GM23338 (cell line): ENCODE measurements at places on chromosomes 12 and 14.

DNA sequence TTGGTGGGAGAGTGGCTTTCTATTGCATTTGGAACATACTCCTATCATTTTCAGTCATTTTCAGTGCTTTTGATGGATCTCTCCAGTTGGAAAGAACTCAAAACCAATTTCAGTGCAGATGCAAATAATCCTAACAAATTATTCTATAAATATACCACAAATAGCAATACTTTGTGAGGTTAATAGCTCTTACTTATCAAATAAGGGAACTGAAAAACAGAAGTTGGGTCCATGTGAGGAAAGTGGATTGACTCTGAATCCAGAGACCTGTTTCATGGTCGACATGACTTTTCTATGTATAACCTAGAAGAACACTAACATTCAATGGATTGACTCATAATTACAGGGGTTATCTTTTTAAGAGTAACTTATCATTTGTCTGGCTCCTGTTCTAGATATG lies 248.6 kb downstream of the EGLN3 start:
- peaks cover 12% of the 10 kb centered on the region for H3K4me1 ChIP-seq
- DNase-seq, result no peak
- no peaks in the 10 kb centered on the region for H3K27me3 ChIP-seq
- H3K27ac ChIP-seq, result no peak overlapping the region
- H3K4me3 ChIP-seq, result no peak overlapping the region

DNA sequence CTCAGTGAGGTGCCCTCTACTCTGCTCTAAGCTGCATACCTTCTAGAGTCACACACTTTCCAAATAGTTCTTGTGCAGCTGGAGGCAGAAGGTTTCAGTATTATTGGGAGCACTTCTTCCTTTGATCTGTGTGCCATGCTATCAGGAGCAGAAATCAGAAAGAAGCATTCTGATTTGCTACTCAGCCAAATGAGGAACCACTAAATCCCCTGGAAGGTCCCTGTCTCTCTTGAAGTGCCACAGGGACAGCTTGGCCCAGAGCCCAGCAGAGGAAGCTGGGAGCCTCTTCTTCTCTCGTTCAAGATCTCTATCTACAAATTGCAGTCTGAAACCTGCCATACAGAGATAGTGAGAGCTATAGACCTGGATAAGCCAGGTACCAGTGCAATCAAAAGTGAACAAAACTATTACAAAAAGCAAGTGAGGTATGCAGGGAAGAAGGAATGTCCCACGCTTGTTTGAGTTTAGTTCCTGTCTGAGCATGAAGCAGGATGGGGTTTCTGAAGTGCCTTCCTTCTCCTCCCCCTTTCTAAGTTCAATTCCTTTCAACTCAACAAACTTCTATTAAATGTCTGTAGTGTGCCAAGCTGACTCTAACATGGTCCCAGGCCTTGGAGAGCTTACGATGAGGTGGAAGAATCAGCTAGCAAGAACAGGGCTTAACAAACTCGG lies 100.9 kb upstream of the PARP11 start:
- H3K27me3 ChIP-seq, result no peaks in the 10 kb centered on the region
- no peak for DNase-seq
- H3K36me3 ChIP-seq, result no peaks in the 10 kb centered on the region
- no peaks in the 10 kb centered on the region for H3K4me1 ChIP-seq

DNA sequence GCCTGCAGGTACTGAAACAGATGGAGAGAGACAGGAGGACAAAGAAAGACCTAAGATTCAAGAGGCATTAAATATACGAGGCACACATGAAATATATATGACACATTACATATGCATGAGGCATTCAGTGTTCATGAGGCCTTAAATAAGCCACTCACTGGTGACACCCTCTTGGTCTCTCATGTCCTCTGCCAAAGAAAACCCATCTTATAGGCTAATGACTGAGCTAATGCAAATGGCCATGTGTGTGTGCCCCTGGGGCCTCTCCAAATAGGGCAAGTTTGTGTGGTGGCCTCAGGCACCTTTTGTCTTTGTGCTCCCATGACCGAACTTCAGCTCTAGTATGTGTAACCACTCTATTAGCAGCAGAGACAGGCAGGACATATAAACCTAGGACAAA lies 18.8 kb downstream of the COQ6 start:
- no peaks in the 10 kb centered on the region for H3K36me3 ChIP-seq
- DNase-seq, result no peak
- H3K27me3 ChIP-seq, result no peaks in the 10 kb centered on the region
- no peak overlapping the region for H3K4me3 ChIP-seq
- no peaks in the 10 kb centered on the region for H3K4me1 ChIP-seq

DNA sequence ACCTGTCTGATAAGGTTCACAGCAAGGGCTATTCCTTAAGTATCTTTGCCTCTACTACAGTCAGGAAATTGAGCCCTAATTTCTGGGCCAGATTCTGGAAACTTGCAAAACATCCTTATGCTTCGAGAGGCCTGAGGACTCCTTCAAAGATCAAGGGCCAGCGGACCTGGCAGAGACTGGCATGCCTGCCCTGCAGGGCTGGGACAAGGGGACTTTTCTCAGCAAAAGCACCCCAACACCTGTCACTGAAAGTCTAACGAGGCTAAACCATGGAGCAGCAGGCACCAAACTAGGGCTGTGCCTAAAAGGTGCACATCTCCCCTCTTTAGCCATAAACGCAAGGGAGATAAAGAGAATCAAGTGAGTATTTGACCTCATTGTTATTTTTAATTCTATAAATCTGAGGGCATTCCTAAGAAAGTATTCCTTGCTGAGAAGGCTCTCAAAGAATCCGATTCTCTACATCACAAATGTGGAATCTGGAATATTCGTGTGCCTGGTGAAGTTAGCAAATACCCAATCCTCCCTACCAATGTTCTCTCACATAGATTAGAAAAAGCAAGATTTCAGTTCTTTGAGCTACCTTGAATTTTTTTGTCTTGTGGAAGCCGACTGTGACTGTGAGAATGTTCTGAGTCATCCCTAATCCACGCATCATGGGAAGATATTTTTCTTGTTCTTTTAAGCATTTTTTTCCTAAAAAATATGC lies 328.2 kb upstream of the NOVA1 start:
- DNase-seq, result peak; percentile 54
- no peaks in the 10 kb centered on the region for H3K27me3 ChIP-seq
- H3K4me3 ChIP-seq, result no peak overlapping the region
- H3K4me1 ChIP-seq, result peaks cover 30% of the 10 kb centered on the region

GRCh38 chr12:79547735-79548609 lies 142.8 kb downstream of the PAWR start:
- H3K36me3 ChIP-seq, result no peaks in the 10 kb centered on the region
- no peaks in the 10 kb centered on the region for H3K27me3 ChIP-seq
- peak overlapping the region; percentile 98 for H3K27ac ChIP-seq
- 0 out of 2 replicates have a peak overlapping the region, but pooled peaks have one; percentile 6 for H3K4me3 ChIP-seq

- H3K4me3 ChIP-seq, result no peak overlapping the region
- DNase-seq, result no peak
- no peaks in the 10 kb centered on the region; the same call in 1 of the 2 replicates for H3K36me3 ChIP-seq
- H3K4me1 ChIP-seq, result no peaks in the 10 kb centered on the region
Measured at GRCh38 chr14:88542857-88543795, 11.7 kb downstream of the PTPN21 start.

- H3K27me3 ChIP-seq, result no peaks in the 10 kb centered on the region
- no peak for DNase-seq
- no peaks in the 10 kb centered on the region for H3K36me3 ChIP-seq
- no peak overlapping the region for H3K27ac ChIP-seq
- 0 out of 2 replicates have a peak, but pooled peaks cover 5% of the 10 kb centered on the region for H3K4me1 ChIP-seq
- no peak overlapping the region for H3K4me3 ChIP-seq
Measured at GRCh38 chr14:34302654-34303053, 159.4 kb downstream of the SPTSSA start.

- H3K27me3 ChIP-seq, result no peaks in the 10 kb centered on the region
- H3K27ac ChIP-seq, result no peak overlapping the region
- no peaks in the 10 kb centered on the region for H3K4me1 ChIP-seq
- no peak overlapping the region for H3K4me3 ChIP-seq
- no peak for DNase-seq
Measured at GRCh38 chr14:95069547-95069946, 87.8 kb downstream of the DICER1 start.

DNA sequence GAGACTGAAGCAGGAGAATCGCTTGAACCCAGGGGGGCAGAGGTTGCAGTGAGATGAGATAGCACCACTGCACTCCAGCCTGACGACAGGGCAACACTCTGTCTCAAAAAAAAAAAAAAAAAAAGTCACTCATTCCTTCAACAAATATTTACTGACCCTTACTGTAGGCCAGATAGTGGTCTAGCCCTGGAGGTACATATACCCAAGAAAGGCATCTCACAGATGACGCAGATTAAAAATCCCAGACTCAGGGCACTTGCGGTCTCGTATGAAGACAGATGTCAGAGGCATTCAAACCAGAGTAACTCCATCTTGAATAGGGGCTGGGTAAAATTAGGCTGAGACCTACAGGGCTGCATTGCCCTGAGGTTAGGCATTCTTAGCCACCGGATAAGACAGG lies 44.8 kb downstream of the CLMN start:
- H3K27me3 ChIP-seq, result no peaks in the 10 kb centered on the region
- H3K4me3 ChIP-seq, result no peak overlapping the region
- H3K4me1 ChIP-seq, result 0 out of 2 replicates have a peak, but pooled peaks cover 7% of the 10 kb centered on the region
- DNase-seq, result no peak
- no peaks in the 10 kb centered on the region for H3K36me3 ChIP-seq

GRCh38 chr12:124976999-124977398 lies 11.9 kb downstream of the DHX37 start:
- no peak overlapping the region for H3K27ac ChIP-seq
- DNase-seq, result no peak
- no peaks in the 10 kb centered on the region for H3K4me1 ChIP-seq
- no peaks in the 10 kb centered on the region for H3K27me3 ChIP-seq

DNA sequence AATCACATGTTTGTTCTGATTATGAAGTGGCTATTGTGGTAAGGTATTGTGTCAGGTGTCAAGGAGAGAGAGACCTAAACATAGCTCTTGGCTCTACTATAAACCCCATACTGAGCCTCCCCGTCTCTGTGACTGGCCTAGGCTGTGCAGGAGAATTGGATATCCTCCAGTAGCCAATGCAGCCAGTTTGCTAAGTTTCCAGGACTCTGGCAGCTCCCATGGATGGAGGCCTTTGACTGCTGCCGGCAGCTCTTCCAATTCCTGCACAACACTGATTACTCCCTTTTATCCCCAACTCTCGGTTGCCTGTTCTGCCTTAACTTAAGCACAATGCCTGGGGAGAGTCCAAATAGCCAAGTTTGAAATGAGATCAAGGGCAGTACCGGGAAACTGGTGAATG lies 59.3 kb downstream of the ABCC9 start:
- no peak overlapping the region for H3K4me3 ChIP-seq
- no peaks in the 10 kb centered on the region for H3K4me1 ChIP-seq
- no peaks in the 10 kb centered on the region for H3K27me3 ChIP-seq
- H3K27ac ChIP-seq, result no peak overlapping the region

DNA sequence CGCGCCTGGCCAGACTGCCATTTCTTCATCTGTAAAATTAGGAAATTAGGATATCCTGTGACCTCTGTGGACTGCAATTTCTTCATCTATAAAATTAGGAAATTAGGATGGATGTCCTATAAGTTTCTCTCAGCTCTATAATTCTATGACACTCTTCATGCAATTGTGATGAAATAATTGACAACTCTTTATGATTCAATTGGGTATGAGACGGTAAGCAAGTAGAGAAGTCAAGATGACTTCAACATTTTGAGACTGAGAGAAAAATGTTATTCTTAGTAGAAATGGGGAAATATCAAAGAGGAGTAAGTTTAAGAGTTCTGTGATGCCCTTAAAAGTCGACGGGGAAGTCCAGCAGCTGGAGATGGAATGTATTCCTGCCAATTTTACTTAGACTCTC lies 12.0 kb downstream of the KIAA0586 start:
- no peaks in the 10 kb centered on the region for H3K4me1 ChIP-seq
- peaks cover 16% of the 10 kb centered on the region; the same call in 1 of the 2 replicates for H3K36me3 ChIP-seq
- no peak for DNase-seq
- H3K27me3 ChIP-seq, result no peaks in the 10 kb centered on the region
- H3K27ac ChIP-seq, result no peak overlapping the region

GRCh38 chr12:58925111-58925611 lies 4.9 kb upstream of the LRIG3 start:
- no peak for DNase-seq
- no peaks in the 10 kb centered on the region; the same call in 1 of the 2 replicates for H3K27me3 ChIP-seq
- H3K4me3 ChIP-seq, result no peak overlapping the region
- H3K36me3 ChIP-seq, result no peaks in the 10 kb centered on the region
- no peak overlapping the region for H3K27ac ChIP-seq
- peaks cover 6% of the 10 kb centered on the region; the same call in 1 of the 2 replicates for H3K4me1 ChIP-seq

DNA sequence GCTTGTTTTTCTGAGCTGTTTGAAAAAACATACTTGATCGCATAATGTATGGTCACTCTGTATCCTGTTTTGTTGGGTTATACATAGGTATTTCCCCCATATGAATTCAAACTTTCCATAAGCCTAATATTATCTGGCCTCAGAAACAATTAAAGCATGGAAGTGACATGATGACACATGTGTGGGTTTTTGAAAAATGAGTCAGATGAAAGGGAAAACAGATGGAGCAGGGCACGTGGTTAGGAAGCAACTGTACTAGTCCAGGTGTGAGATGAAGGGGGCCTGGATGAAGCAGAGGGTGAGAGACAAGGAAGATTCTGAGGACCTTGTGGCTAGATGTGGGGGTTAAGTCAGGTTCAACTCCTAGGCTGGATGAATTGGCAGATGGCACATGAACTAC lies 92.7 kb upstream of the DNM1L start:
- H3K27me3 ChIP-seq, result no peaks in the 10 kb centered on the region
- H3K36me3 ChIP-seq, result peaks cover 16% of the 10 kb centered on the region
- no peak for DNase-seq
- no peak overlapping the region for H3K27ac ChIP-seq

DNA sequence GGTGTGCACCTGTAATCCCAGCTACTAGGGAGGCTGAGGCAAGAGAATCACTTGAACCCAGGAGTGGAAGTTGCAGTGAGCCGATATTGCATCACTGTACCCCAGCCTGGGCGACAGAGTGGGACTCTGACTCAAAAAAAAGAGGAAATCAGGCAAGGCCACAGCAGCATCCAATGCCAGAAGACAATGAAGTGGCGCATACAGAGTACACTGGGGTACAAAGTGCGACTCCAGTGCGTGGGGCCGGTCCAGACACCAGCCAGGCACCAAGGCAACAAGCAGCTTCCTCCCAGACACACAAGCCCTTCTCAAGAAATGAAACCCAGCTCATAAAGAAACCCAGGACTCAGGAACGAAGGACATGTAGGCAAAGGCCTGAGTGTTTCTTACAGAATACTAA lies 28.2 kb downstream of the TTC7B start:
- H3K4me3 ChIP-seq, result no peak overlapping the region
- H3K27ac ChIP-seq, result no peak overlapping the region
- DNase-seq, result no peak
- no peaks in the 10 kb centered on the region for H3K27me3 ChIP-seq
- no peaks in the 10 kb centered on the region for H3K4me1 ChIP-seq
- no peaks in the 10 kb centered on the region for H3K36me3 ChIP-seq
